ENCODE measurements at places on chromosomes 5 and 9. TPM values are rescaled to one million over a fixed set of nuclear protein-coding genes. Genes with fewer than 3 reads are reported as not detected.
A peak's percentile ranks its signal among the peaks of the same experiment; 100 is the strongest.

DNA sequence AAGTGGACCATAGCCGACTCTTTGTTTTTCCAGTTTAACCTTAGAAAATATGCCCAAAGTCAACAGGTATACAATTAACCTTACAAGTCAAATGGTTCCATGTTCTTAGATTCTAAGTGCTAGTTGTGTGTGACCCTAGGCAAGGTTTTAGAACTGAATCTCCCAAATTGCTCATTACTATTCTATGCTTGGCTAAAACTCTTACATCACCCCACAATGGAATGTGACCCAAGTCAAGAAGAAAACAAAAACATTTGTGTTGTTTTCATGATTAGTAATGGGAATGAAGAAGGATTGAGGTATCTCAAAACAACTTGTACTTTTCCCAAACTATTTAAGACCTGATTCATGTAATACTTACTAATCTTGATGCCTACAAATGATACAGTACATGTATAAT is 159.2 kb downstream of the ARRDC3 start:
- DNase-seq: no peak

GRCh38 chr9:16652582-16652981 is 217.9 kb downstream of the BNC2 start:
- no peak for DNase-seq

DNA sequence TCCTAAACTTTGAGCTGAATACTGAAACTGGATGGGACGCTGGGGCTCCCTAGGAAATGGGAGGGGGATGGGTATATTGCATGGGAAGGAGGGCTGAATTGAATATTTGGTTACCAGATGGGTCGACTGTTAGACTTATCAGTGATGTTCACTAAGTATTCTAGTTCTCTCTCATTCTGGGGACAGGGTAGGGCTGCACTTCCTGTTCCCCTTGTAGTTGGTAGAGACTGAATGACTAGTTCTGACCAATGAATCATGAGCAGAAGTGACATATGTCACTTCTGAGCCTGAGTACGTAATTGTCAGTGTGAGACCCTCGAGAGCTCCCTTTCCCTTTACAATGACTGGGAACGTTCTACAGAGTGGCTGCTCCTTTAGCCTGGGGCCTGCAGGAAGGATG is 55.5 kb upstream of the DMRT1 start:
- DNase-seq: no peak

DNA sequence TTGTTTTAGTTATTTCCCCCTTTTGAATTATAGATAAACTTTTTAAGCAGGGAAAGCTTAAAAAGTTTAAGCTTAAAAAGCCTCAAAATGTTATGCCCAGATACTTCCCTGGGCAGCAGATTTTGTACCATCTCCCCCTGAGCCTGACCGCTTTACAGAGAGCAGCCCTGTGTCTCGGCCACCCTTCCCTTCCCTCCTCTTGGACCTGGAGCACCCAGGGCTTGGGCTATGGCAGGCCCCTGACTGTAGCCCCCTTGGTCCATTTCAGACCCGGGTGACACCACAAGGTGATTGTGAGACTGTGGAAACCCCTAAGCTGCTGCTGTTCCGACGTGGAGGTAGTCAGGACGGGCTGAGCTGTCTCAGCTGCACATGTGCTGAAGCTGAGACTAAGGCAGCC is 97.7 kb downstream of the RALGPS1 start:
- DNase-seq: no peak

DNA sequence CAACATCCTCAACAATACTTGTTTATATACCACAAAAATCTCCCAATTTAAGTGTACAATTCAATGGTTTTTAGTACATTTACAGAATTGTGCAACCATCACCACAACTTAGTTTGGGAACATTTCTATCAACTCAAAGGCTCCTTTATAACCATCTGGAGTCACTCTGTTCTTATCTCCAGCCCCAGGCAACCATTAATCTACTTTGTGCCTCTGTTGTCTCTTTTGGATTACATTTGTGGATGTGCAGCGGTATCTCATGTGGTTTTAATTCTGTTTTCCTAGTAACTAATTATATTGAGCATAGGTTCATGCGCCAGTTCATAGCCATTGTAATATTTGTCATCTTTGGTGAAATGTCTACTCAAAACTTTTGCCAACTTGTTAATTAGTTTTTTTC is 14.4 kb downstream of the ADAMTS19 start:
- no peak for DNase-seq

- DNase-seq: peak; percentile 1
These were observed 136.9 kb upstream of the RFX3 start for GRCh38 chr9:3662671-3663070.

DNA sequence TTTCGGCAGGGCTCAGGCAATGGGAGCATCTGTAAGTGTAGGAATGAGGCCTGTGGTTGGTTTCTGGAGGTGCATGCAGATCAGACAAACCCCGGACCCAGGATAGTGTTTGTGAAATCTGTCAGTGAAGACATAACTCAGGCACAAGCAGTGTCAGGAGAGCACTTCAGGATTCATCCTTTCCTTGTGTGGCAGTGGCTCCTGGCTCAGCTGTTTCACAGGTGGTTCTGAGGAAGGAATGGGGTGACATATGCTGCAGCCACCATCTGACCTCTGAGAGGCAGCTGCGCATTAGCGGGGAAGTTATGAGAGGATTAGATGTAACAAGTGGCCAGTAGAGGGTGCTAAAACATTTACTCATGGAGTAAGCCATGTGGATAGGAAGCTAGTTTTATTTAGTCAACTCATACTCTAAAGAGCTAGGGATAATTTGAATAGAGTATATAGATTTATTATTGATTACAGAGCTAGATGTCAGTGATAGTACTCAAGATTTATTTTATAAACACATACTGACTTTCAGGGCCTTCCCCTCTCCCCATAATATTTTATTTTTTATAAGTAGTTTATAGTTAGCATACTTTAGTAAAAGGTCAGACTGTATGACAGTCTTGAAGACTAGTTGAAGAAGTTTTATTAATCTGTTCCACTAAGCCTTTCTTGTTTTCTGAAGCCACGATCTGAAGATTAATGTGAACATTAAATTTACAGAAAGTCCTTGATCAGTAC is 28.4 kb downstream of the NNT start:
- DNase-seq: peak; percentile 60

DNA sequence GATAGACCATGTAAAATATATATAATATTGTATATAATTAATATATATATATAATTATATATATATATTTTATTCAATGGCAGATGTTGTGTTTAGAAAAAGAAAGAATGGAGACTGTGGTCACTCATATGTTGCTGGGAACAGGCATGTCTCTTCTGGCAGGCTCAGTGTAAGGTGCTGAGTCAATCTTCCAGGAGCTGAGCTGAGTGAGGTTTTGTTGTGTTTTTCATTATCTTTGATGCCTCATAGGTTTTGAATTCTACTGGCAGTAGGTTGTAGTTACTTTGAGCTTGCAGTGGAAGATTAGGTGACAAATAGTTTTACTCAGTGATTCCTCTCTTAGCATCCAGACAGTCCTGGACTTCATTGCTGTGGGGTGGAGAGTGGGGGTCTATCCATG is 561.3 kb downstream of the IRX1 start:
- no peak for DNase-seq

GRCh38 chr9:124632077-124632621 is 125.0 kb upstream of the NR5A1 start:
- DNase-seq: no peak

DNA sequence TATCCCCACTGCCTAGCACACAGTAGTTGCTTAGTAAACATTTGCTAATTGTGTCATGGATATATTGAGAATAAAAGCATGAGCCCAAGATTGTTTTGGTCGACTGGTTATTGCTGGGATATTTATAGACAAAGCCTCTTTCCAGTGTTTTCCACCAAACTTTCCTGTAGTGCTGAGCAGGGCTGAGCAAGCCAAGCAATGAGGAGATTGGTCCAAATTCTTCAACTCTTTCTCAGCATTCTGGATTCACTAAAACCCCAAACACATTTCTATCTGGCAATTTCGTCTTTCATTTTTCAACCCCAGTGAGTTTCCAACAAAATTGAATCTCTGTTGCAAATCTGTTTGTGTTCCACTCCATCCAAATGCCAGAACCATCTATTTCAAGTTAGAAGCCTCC is 31.9 kb upstream of the TARS1 start:
- DNase-seq: no peak

DNA sequence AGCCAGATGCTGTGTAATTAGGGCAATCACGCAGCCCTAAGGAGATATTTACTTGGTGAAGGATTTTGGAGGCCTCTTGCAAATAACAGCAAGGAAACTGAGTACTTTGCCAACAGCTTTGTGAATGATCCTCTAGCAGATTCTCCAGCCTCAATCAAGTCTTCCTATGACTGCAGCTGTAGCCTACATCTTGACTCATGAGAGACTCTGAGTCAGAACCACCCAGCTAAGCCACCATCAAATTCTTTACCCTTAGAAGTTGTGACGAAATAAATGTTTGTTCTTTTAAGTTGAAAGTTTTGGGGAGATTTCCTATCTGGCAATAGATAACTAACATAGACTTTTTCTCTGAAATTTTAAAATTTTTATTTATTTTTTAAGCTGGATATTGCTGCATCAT is 237.6 kb upstream of the CCNH start:
- DNase-seq: no peak

- DNase-seq: no peak
These were observed 66.7 kb downstream of the DAB2IP start for GRCh38 chr9:121718084-121718483.

DNA sequence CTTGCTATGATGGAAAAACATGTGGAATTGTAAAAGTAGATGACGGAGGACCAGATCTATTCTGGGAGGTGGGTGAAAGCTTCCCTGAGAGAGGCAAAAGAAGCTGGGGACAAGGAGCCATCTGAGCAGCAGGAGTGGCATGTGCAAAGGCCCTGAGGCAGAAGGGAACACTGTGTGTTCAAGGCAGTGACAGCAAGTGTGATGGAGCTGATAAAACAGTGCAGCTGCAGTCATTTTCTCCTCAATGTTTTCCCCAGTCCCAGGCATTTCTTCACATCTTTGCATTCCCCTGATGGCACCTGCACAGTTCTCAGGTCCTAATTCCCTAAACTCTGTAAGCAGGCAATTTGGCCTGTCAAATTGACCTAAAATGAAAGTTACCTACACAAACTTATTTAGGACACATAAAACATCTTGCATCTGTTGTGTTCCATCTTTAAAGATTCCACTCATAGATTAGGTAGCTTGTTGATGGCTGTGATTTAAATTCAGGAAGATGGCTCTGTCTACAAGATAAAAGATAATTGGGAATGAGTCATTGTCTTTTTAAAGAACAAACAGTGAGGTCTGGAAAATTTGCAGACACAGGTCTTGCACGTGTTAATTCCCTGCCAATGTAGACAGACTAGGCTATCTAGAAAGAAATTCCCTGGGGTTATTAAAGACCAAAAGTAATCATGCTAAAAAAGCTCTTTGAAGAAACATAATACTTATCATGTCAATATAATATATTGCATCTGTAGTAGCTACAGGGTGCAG is 289.6 kb upstream of the SGCD start:
- DNase-seq: no peak

- DNase-seq: no peak
These were observed 31.4 kb upstream of the LPCAT1 start for GRCh38 chr5:1555011-1555807.

- DNase-seq: no peak
These were observed at the start of gene FOXB2 for GRCh38 chr9:77019236-77019925. Gene FOXB2 (plus strand): TSS chr9:77019655. CDS start chr9:77019655, 0 bp downstream.

DNA sequence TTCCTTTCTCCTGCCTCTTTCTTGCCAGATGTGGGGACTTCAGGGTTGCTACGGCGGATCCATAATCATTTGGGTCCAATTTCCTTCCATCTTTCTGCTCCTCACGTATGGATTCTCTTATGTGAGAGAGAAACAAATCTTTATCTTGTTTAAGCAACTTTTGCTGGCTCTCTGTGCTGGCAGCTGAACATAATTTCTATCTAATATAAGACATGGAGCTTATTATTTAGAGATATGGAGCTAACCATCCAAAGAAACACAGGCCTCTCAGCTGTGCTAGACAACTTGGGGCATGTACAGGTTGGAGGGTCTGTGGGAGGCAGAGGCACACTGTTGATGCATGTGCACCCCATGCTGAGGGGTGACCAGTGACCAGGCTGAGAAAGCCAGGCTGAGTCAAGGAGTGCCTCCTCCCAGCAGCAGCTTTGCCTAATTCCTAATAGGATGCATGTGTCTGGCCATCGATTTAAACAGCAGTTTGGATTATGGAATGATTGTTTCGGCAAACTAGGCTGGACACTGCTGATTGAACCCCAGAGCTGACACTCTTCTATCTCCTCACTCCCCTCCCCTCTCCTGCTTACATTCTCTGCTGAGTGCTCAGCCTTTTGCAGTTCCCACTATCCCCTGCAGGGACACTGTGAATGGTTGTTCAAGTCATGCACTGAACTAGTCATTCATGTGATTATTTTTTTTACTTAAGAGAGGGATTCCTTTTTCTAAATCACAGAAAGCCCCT is 195.8 kb downstream of the ERCC6L2 start:
- no peak for DNase-seq

DNA sequence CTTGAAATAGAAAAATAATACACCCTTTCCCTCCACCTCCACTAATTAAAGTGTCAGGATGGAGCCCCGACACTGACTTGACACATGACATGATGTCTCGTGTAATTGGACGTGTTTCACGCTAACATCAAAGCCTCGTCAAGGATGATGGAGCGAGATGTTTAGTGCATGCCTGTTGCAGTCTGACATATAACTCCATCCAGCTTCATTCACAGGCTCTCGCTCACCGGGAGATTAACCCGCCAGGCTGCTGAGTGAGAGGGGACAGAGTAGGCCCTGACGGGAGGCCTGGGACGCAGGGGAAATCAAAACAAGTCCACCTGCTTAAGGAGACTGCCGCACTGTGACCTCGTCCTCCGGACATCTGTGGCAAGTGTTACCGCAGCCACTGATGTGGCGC is 263.5 kb downstream of the SLIT3 start:
- no peak for DNase-seq

DNA sequence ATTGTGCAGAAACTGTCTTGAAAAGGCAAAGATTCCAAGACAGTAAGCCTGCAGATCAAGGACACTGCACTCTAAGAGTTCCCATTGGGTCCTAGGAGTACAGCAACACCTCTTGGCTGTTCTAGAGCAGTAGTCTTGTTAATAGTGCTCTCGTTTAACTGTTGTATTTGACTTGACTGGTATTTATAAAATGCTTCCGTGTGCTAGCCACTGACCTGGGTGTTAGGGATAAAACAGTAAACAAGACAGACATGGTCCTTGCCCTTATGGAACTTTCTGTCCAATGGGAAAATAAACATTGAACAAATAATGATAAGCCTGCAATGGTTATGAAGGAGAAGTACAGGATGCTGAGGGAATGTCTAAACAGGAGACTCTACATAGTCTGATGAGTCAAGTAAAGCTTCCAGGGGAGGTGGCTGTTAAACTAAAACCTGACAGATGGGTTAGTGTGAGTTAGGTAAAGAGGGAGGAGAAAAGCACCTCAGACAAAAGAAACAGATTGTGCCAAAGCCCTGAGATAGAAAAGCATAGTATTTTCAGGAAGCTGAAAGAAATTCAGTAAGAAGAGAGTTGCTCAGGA is 33.3 kb downstream of the TDRD7 start:
- DNase-seq: no peak

CDH9 gene
- not detected for polyA plus RNA-seq

SPATA31C1 gene
- polyA plus RNA-seq: not detected

SMIM33 gene
- polyA plus RNA-seq: not detected

CCDC112 gene
- 4.7 TPM for polyA plus RNA-seq

IL5 gene
- not detected for polyA plus RNA-seq

GAS1 gene
- polyA plus RNA-seq: 7.6 TPM

CHSY3 gene
- polyA plus RNA-seq: 0.43 TPM

All from AG04450 (cell line).